Type B pancreatic cell (in vitro differentiated cells): ENCODE measurements at places on chromosomes 16 and 17.
A peak's percentile ranks its signal among the peaks of the same experiment; 100 is the strongest.

GRCh38 chr17:58092101-58092796, 9.0 kb downstream of the DYNLL2 start:
- DNase-seq: peak; percentile 55
- H3K27ac ChIP-seq: no peak overlapping the region
- H3K36me3 ChIP-seq: peaks cover 44% of the 10 kb centered on the region
- H3K4me1 ChIP-seq: peaks cover 26% of the 10 kb centered on the region

- no peaks in the 10 kb centered on the region for H3K36me3 ChIP-seq
- no peaks in the 10 kb centered on the region for H3K27me3 ChIP-seq
- no peak for DNase-seq
- no peak overlapping the region for H3K4me3 ChIP-seq
- no peak overlapping the region for H3K27ac ChIP-seq
Observed at GRCh38 chr16:22625967-22626366, 115.3 kb downstream of the NPIPB5 start.

DNA sequence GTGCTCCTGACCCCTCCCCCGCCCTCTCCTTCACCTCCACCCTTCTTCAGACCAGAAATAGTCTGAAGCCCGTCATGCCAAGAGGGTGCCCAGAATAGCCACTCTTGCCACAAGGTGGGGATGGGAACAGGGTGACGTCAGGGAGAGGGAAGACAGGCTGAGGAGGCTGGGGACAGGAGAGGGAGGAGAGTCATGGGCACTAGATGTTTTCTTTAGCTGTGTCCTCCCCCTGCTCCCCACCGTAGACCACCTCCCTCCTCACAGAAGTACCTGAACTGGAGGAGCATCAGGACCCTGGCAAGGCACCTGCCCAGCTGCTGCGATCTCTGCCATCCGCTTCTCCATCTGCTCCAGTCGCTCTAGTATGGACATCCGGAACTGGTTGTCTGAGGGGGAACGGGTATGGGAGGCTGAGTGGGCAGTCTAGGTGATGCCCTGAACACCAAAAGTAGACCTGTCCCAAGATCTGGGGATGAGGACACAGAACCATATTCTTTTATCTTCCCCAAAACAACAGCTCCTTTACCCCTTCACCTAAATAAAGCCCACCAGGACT, 6.6 kb upstream of the SPAG7 start:
- no peaks in the 10 kb centered on the region for H3K27me3 ChIP-seq
- DNase-seq: no peak
- no peak overlapping the region for H3K4me3 ChIP-seq
- no peak overlapping the region for H3K27ac ChIP-seq

- H3K27ac ChIP-seq: no peak overlapping the region
- H3K36me3 ChIP-seq: no peaks in the 10 kb centered on the region
- peaks cover 29% of the 10 kb centered on the region for H3K27me3 ChIP-seq
- no peak overlapping the region for H3K4me3 ChIP-seq
- H3K4me1 ChIP-seq: peaks cover 14% of the 10 kb centered on the region
Observed at GRCh38 chr16:54385141-54385540, 98.6 kb upstream of the IRX3 start.

- H3K36me3 ChIP-seq: no peaks in the 10 kb centered on the region
- H3K27ac ChIP-seq: peak overlapping the region; percentile 82
- peaks cover 18% of the 10 kb centered on the region for H3K4me1 ChIP-seq
- DNase-seq: no peak
- H3K27me3 ChIP-seq: no peaks in the 10 kb centered on the region
Observed at GRCh38 chr17:2894782-2895181, 98.5 kb downstream of the RAP1GAP2 start.

DNA sequence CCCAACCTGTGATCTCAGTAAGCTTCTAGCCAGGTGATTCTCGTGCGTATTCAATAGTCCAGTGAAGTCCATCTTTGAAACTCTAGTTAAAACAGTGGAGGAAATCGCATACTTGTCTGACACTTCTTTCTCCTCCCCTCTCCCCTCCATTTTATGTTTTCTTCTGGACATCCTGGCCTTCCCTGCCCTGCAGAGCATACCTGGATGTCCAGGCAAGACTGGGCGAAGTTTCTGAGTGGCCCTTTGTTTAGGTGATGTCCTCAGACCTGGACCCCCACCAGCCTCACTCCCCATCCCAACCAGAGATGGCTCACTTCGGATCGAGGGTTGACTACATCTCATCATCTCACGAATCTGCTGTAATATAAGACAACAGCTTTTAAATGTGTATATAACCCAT, 65.7 kb downstream of the CCDC182 start:
- peak; percentile 44 for DNase-seq
- no peaks in the 10 kb centered on the region for H3K27me3 ChIP-seq
- H3K4me1 ChIP-seq: no peaks in the 10 kb centered on the region
- H3K27ac ChIP-seq: no peak overlapping the region
- peaks cover 19% of the 10 kb centered on the region for H3K36me3 ChIP-seq
- no peak overlapping the region for H3K4me3 ChIP-seq
